Forelimb muscle (tissue), 1 donor: ENCODE measurements at places on chromosomes 16 and 17. TPM values are rescaled to one million over a fixed set of nuclear protein-coding genes. Genes with fewer than 3 reads are reported as not detected.

Gene SSTR5
- polyA plus RNA-seq: not detected

Gene MYH8
- 2,354 TPM for polyA plus RNA-seq

Gene STAT5B
- polyA plus RNA-seq: 40.2 TPM

Gene IGFALS
- polyA plus RNA-seq: 0.44 TPM

Gene SLC47A1
- 1.8 TPM for polyA plus RNA-seq

- peak; percentile 45 for DNase-seq
Measured at GRCh38 chr17:42378959-42379594, 9.2 kb downstream of the STAT3 start.

DNA sequence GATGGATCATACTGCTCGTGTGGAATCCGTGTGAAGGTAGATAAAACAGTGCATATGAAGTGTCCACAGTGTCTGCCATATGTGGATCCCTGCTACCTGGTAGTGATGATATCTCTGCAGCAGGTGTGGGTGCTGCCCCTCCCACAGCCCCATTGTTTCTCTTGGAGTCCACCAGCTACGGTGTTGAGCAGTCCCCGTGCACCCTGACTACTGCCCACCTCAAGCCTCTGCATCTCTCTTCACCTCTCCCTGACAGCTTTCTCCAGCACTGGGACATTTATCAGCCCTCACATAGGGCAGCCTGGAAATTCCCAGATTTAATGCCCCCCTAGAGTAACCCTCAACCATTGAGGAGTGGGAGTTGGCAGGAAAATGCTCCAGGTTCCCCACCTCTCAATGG lies 244.7 kb downstream of the IRF8 start:
- DNase-seq: no peak

DNA sequence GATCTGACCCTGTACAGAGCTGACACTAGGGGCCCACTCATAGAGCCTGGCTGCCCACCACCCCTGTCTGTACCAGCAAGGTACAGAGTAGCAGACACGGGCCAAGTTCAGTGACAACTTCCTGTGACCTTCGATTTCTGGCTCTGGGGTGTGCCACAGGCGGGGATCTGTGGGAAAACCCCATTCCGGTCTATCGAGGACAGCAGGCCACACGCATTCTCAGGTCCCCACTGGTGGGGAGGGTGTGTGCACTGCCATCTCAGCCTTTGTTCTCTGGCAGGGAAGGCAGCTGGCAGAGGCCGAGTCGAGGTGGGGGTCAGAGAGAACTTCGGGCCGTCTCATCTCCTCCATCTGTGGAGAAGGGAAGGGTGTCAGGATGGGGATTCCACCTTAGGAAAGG lies 10.0 kb downstream of the NLE1 start:
- DNase-seq: no peak

DNA sequence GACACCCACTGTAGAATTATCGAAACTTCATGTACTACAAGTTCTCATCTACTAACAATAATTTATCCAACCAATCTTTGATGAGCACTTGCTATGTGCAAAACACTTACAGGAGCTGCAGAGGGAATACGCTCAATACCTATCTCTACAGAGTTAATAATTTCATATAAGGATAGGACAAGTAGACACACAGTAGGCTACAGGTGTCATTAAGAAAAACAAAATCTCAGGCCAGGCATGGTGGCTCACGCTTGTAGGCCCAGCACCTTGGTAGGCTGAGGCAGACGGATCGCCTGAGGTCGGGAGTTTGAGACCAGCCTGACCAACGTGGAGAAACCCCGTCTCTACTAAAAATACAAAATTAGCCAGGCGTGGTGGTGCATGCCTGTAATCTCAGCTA lies 91.3 kb upstream of the PLEKHM1 start:
- DNase-seq: no peak

GRCh38 chr17:51527225-51527982 lies 267.1 kb downstream of the UTP18 start:
- DNase-seq: no peak

GRCh38 chr16:19128454-19129200 lies 14.9 kb downstream of the ITPRIPL2 start:
- DNase-seq: no peak

DNA sequence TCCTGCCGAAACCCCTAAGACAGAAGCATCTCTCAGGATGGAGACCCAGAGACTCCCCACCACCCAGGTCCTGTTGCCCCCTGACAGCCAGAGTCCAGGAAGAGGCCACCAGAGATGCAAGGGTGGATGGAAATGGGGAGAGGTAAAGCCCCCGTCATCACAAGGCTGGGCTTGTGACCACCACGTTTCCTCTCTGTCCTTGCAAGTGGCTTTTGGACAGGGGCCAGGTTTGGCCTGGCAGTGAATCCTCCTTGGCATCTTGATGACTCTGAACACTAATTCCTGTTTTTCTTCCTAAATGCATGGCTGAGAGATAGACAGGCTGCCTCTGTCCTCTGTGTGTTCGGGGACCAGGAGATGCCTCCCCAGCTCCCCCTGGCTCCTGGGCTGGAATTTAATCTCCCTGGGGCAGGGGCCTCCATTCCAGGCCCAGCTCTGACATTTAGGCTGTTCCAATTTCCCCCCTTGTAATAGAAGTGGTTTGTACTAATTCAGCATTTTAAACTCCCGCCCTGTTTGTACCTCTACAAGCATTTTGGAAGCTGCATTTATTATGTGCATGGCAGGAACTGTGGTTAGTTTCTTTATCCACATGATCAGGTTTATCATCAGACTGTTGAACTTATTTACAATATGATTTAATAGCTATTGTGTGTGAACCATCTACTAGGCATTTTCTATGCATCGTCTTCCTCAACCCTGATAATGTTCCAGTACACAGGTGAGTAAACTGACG lies 116.1 kb upstream of the IRX6 start:
- no peak for DNase-seq
